Stimulated activated CD4-positive, alpha-beta T cell treated with anti-CD3 and anti-CD28 coated beads, Interleukin-1b, Interleukin-23, amount 100 ng/mL, for 24 hours (primary cell): ENCODE measurements at places on chromosomes 5 and 9.

DNA sequence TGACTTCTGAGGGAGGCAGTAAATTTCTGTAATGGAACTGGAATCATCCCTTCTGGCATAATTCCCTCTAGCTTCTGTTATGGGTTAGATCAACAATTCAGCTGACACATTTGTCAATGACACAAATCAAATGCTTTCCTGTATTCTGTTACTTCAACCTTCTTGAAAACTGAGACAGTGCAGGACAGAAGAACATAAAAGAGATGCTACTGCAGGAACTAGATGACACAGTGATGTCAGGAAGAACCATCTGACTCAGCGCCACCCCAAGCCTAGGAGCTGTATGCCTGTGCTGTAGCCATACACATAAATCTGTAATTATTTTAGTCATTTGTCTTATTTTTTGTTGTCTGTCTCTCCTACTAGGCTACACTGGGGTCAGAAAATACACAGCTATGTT is 18.2 kb upstream of the CEP120 start:
- DNase-seq: no peak

DNA sequence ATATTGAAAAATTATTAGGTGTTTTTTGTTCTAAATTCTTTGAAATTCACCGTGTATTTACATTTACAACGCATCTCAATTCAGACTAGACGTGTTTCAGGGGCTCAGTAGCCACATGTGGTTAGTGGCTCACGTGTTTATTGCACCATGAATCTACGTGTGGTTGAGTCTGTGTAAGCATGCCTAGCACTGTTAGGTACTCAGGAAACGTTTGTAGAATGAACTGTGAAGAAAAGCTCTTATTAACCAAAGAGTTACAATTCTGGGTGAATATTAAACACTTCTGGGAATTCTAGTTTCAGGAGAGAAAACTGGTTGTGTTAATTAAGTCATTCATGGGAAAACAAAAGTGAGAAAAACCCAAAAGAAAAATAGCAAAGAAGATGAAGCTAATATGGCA is 117.5 kb upstream of the CDH6 start:
- no peak for DNase-seq

- no peak for DNase-seq
Observed at GRCh38 chr5:105030153-105030552, 1467.6 kb upstream of the NUDT12 start.

GRCh38 chr5:111238431-111239225 is 14.4 kb downstream of the CAMK4 start:
- no peak for DNase-seq

DNA sequence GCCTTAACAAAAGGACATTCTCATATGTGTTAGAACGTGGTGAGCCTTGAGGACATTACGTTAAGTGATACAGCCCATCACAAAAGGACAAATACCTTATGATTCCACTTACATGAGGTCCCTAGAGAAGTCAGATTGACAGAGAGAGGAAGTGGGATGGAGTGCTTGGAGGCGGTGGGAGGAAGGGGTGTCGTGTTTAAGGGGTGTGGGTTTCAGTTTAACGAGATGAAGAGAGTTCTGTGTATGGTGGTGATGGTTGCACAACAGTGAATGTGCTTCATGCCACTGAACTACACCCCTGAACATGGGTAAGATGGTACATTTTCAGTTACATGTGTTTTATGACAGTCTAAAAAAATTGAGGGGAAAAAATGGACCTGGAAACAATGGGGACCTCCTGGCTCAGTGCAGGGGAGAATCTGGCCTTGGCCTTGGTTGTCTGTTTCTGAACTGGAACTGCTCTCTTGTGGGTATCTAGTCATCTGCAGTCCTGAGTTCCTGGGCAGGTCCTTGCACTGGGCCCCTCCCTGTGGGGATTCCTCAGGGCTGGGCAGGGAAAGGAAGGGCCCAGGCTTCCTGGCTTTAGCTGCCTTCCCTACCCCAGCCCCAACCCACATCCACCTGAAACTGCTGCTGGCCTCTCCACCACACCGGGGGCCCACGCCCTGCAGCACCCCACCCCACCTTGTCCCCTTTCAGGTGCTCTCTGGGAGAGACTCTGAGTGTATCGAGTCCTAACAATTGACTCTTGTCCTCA is 17.8 kb downstream of the LRRC8A start:
- no peak for DNase-seq

DNA sequence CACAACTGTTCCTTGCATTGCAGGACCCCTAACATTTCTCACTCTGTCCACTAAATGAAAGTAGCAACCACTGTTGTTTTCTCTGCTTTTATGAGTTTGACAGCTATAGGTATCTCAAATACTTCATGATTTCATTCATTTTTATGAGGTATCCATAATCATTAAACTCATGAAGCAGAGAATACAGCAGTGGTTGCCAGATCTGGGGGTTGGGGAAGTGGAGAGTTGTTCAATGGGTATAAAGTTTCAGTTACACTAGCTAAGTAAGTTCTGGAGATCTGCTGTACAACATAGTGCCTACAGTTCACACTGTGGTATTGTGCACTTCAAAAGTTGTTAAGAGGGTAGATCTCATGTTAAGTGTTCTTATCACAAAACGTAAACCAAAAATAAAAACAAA is 23.4 kb upstream of the CAMK4 start:
- no peak for DNase-seq

DNA sequence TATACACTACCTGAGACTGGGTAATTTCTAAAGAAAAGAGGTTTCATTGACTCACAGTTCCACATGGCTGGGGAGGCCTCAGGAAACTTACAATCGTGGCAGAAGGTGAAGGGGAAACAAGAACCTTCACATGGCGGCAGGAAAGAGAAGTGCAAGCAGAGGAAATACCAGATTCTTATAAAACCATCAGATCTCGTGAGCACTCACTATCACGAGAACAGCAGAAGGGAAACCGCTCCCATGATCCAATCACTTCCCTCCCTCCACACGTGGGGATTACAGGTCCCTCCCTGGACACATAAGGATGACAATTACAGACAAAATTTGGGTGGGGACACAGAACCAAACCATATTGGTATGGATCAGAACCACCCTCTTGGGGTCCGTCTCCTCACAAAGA is 44.2 kb upstream of the SPIN1 start:
- no peak for DNase-seq

GRCh38 chr5:157540124-157540523 is 35.5 kb downstream of the ADAM19 start:
- DNase-seq: no peak

GRCh38 chr9:14323985-14324650 is 10.2 kb upstream of the NFIB start:
- DNase-seq: no peak

- DNase-seq: no peak
Observed at GRCh38 chr5:129960831-129961230, 56.6 kb downstream of the CHSY3 start.

GRCh38 chr5:137252512-137252911 is 246.6 kb downstream of the SPOCK1 start:
- DNase-seq: no peak

GRCh38 chr5:176979669-176980068 is 26.9 kb downstream of the UIMC1 start:
- DNase-seq: no peak

DNA sequence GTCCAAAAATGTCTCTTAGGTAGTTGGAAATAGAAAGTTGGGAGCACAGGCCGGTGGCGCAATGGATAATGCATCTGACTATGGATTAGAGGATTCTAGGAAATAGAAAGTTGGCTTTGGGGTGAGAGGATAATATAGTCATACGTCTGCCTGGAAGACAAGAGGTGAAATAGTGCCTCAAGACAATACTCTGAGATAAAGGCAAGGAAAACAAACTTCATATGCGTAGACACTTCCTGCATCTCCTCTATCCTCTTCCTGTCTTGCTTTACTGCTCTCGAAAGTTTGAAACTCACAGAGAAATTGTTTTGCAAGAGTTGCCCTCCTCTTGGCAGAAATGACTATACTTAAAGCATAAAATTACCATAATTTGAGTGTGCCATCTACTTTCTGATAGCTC is 153.2 kb upstream of the FBXL7 start:
- DNase-seq: no peak

DNA sequence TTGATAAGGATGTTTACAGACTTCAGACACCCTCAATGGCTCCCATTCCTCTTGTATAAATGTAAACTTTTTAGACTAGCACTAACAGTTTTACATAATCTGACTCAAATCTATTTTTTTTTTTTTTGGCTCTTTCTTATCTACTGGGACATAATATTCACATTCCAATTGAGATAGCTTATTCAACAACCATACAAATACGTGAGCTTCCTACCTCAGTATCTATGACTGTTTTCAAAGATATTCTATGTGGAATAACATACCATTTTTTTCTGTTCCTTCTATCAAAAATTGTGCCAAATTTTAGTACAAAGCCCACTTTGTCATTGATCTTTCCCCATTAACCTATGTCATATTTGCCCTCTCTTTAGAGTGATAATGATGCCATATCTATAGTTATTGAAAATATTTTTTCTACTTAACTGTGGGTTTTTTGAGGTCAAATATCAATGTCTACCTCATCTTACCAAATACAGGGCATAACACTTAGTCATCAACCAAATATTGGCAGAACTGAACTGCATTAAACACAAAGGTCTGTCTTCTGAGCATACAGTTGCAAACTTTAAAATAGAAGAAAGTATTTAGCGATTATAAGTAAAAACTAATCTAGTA is 482.6 kb downstream of the PTPRD start:
- no peak for DNase-seq

DNA sequence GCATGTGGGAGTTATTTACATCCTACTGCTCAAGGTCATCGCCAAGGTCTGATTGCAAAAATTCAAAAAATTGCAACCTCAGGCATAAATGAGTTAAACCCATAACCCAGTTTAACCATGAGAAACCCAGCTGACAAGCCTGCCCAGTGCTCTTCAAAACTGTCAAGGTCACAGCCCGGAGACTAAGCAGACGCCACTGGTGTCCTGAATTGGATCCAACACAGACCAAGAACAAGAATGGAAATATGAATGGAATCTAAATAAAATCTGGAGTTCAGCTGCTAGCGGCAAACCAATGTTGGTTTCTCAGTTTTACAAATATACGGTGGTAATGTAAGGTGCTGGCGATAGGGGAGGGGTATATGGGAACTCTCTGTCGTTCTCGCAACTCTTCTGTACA is 201.5 kb upstream of the MVB12B start:
- DNase-seq: no peak

GRCh38 chr5:142342128-142342981 is 17.5 kb upstream of the SPRY4 start:
- DNase-seq: no peak

GRCh38 chr9:94110821-94111252 is 26.6 kb downstream of the PTPDC1 start:
- DNase-seq: no peak

GRCh38 chr9:137593176-137593575 is 2.9 kb upstream of the ZMYND19 start:
- no peak for DNase-seq

GRCh38 chr5:3376611-3377010 is 219.0 kb upstream of the IRX1 start:
- DNase-seq: no peak

DNA sequence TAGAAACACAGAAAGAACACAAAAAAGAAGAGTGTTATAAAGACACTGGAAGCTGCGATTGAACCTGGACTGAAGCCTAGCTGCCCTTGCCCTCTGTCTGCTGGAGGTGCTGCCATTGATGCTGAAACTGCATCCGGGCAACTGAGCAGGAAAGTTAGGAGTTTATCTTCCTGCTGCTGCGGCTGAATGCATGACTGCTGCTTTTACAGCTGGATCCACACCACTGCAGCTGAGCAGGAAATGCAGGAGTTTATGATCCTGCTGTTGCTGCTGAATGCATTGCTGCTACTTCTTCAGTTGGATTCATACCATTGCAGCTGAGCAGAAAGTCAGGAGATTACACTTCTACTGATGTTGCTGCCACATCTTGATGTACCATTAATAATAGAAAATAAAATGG is 21.8 kb upstream of the JAKMIP2 start:
- no peak for DNase-seq

DNA sequence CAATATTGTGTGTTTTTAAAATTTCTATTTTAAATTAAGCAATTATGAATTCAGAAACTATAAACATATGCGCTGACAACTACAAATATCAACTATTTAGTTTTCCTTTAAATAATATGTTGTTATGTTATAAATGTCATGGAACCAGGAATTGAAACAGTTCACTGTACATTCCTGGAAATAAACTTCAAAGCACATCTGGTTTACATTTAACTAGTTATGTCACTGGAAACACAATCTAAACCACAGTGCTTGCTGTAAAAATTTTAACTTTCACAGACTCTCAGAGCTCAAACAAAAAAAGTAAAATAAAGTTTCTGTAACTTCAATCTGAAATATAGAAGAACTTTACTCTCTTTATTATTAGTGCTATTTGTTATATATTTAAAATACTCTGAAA is 179.2 kb downstream of the FBN2 start:
- no peak for DNase-seq

DNA sequence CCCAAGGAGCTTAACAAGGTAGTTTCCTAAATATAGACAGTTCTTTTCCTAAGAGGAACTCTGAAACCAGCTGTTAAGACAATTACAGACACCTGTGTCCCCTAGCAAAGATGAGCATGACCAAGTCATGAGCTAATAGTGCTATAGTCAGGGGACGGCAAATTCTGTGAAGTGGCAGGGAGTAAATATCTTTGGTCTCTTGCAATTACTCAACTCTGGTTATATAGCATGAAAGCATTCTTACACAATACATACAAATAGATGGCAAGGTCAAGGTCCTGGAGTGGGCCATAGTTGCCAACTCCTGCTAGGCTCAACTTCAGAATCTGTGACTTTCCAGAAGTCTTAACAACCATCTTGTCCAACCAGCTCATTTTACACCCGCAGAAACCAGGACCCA is 103.7 kb downstream of the RFK start:
- DNase-seq: no peak

- DNase-seq: no peak
Observed at GRCh38 chr9:96605328-96605727, 14.3 kb downstream of the CDC14B start.

DNA sequence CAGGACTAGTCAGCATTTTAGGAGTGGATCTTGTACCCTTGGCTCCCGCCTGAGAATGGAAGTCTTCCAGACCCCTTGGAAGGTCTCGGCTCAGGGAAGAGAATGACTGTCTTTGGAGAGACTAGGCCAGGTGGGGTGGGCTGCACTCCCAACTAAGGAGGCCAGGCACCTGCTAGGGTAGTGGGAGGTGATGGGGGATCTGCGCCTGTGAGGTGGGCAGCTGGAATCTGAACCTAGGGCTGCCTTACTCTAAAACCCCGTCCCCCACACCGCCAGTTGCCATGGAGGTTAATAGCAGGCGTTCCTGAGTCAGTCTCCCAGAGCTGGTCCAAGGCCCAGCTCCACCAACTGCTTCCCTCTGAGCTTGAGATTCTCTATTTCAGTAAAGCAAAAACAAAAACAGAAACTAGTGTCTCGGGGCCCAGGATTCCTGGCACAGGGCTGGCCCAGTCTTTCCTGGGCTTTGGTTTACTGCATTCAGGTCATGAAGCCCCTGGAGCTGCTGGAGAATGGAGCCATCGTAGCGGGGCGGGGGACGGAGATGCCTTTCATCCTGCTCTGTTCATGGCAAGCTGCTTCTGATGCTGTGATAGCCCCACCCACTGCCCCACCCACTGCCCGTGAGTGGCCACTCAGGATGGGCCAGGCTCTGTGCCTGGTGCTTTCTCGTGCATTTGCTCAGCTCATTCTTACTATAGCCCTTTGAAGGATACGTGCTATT is 57.5 kb downstream of the DAB2IP start:
- DNase-seq: no peak
